ENCODE measurements at places on chromosomes 6 and 20.

- DNase-seq = peak; percentile 71
Measured at GRCh38 chr6:106334646-106335448, 9.3 kb upstream of the ATG5 start.

DNA sequence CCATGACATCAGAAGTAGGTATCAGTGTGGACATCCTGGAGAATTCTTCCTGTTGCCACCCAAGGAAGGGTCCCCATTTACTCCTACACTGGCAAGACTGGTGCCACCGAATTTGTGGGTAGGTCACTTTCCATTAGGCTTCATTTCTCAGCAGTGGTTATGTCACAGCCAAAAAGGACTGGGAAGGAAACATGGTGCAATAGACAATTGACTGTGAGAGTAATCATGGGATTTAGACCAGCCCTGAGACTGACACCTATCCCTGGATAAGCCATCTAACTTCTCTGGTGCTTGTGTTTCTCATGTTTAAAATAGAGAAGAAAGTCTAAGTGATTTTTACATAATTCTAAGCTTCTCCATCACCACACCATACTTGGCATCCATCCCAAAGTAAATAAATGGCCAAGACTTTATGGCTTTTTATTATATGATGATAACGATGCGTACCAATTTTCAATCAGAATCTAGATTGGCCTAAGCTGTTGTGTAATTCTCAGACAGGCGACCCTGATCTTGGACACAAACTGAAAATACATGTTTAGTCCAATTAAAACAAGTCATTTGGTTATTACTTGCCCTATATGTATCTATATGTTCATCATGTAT, 10.2 kb downstream of the SMPDL3A start:
- DNase-seq = no peak

- DNase-seq = no peak
Measured at GRCh38 chr6:129124347-129124746, 241.4 kb downstream of the LAMA2 start.

DNA sequence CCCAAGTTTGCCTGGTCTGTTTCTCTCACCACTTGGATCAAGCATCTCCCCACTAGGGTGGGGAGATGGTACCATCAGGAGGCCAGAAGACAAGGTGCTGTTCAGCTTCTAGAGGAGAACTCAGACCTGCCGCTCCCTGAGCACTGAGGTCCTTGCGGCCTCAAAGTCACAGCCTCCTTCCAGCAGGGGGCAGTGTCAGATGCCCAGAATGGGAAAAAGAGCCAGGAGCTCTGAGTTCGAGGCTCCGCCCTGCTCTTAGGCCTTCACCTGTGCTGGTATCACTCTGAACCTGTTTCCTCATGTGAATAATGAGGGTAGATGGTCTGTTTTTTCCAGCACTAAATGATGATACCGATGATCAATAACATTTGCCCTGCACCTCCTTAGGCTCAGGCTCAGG, 68.7 kb downstream of the TOX2 start:
- DNase-seq = no peak

- no peak for DNase-seq
Measured at GRCh38 chr20:53829255-53829723, 235.7 kb upstream of the ZNF217 start.

- peak; percentile 70 for DNase-seq
Measured at GRCh38 chr6:10451828-10452509, 37.1 kb upstream of the TFAP2A start.

GRCh38 chr20:19828232-19828631, 70.2 kb downstream of the RIN2 start:
- no peak for DNase-seq

DNA sequence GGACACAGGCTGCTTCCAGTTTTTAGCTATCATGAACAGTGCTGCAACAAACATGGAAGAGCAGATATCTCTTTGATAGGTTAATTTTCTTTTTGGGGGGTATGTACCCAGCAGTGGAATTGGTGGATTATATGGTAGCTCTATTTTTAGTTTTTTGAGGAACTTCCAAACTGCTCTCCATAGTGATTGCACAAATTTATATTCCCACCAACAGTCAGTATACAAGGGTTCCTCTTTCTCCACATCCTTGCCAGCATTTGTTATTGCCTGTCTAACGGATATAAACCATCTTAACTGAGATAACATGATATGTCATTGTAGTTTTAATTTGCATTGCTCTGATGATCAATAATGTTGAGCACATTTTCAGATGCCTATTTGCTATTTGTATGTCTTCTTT, 237.6 kb downstream of the MMUT start:
- DNase-seq = no peak

DNA sequence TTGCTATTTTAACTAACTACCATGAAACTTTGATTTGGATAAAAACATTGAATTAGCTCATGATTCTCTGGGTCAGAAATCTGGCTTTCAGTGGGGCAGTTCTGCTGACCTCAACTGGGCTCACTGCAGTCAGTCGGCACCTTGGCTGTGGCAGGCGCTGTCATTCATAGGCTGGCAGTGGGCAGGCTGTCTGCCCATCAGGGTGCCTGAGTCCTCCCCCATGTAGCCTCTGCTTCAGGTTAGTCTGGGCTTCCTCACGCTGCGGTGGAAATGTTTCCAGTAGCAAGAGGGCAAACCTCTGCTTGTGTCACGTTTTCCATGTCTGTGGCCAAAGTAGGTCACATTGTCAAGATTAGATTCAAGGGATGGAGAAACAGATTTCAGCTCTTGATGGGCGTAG, 251.0 kb upstream of the TCF21 start:
- DNase-seq = no peak

- DNase-seq = no peak
Measured at GRCh38 chr20:2305946-2306345, 10.1 kb downstream of the TGM3 start.

- no peak for DNase-seq
Measured at GRCh38 chr20:58458342-58459057, 56.7 kb downstream of the APCDD1L start.

All from Right ventricle myocardium inferior (tissue), 1 donor.